Activated T-helper 17 cell treated with anti-CD3 and anti-CD28 coated beads, Interleukin-2, amount 50 U/mL, for 72 hours (primary cell): ENCODE measurements at places on chromosomes 11 and 22. TPM values are rescaled to one million over a fixed set of nuclear protein-coding genes. Genes with fewer than 3 reads are reported as not detected.

GRCh38 chr22:42366806-42367581 is 65.2 kb downstream of the NFAM1 start:
- H3K4me3 ChIP-seq, result peak overlapping the region; percentile 84
- no peaks in the 10 kb centered on the region for H3K36me3 ChIP-seq
- no peak for ATAC-seq
- peaks cover 12% of the 10 kb centered on the region for H3K27me3 ChIP-seq
- H3K27ac ChIP-seq, result no peak overlapping the region
- H3K4me1 ChIP-seq, result no peaks in the 10 kb centered on the region

RGL4 gene
- total RNA-seq, result 10.4 TPM

MIOX gene
- total RNA-seq, result 0.24 TPM

DNA sequence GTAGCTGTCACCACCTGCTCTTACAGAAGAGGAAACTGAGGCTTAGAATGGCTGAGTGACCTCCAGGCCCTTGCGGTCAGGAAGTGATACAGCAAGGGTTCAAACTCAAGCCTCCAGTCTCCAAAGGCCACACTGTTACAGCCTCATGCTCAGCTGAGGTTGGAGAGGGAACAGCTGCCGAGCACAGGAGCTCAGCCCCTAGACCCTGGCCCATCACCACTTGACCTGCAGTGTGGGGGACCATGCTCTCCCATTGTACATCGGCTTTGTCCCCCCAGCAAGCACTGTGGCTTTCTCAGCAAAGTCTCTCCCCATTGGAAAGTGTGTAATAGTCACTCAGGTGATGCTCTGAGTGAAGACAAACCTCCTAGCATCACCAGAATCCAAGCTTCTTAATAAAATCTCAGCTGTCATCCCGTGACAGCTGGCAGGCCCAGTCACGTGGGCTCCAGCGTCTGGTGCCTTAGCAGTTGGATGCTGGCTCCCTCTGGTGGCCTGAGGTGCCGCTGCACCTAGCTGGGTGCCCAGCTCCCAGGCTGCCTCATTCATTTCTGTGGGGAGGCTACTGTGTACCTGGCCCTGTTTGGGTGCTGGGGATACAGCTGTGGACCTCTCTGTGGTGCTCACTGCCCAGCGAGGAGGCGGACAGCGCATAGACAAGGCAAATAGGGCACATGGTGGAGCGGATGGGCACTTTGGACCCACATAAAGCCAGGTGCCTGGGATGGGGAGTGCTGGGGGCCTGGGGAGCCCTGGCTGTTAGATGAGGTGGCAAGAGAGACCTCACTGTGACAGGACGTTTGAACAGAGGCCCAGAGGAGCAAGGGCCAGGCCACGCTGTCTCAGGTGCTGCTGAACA is 19.1 kb upstream of the MYRF start:
- peak; percentile 94 for ATAC-seq
- H3K27ac ChIP-seq, result peak overlapping the region; percentile 64
- H3K4me3 ChIP-seq, result no peak overlapping the region
- peaks cover 6% of the 10 kb centered on the region for H3K4me1 ChIP-seq
- H3K27me3 ChIP-seq, result no peaks in the 10 kb centered on the region

SELENOH gene
- total RNA-seq, result 175 TPM

HSCB gene
- 18.9 TPM for total RNA-seq
